NB4 (cell line): ENCODE measurements at places on chromosomes 3 and 15.

GRCh38 chr15:62520887-62521286, 355.8 kb upstream of the C2CD4B start:
- no peak for DNase-seq

- DNase-seq, result peak; percentile 48
These were observed 70.5 kb upstream of the TSEN2 start for GRCh38 chr3:12413721-12414255.

GRCh38 chr15:29470311-29470710, 200.7 kb upstream of the NSMCE3 start:
- DNase-seq, result no peak

GRCh38 chr3:189143321-189143720, 28.4 kb upstream of the TPRG1 start:
- DNase-seq, result no peak

DNA sequence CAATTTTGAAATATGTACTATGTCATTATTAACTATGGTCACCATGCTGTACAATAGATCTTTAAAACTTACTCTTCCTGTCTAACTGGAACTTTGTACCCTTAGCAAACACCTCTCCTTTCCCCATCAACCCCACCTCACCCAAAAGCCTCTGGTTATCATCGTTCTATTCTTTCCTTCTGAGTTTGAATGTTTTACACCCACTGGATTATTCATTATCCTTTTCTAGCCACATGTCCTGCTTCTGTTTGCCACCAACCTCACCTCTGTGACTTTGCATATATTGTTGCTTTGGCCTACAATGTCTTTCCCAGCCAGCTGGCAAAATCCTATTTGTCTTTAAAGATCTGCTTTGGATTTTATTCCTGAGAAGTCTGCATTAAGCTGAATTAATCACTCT, 102.6 kb upstream of the TSPAN3 start:
- no peak for DNase-seq

DNA sequence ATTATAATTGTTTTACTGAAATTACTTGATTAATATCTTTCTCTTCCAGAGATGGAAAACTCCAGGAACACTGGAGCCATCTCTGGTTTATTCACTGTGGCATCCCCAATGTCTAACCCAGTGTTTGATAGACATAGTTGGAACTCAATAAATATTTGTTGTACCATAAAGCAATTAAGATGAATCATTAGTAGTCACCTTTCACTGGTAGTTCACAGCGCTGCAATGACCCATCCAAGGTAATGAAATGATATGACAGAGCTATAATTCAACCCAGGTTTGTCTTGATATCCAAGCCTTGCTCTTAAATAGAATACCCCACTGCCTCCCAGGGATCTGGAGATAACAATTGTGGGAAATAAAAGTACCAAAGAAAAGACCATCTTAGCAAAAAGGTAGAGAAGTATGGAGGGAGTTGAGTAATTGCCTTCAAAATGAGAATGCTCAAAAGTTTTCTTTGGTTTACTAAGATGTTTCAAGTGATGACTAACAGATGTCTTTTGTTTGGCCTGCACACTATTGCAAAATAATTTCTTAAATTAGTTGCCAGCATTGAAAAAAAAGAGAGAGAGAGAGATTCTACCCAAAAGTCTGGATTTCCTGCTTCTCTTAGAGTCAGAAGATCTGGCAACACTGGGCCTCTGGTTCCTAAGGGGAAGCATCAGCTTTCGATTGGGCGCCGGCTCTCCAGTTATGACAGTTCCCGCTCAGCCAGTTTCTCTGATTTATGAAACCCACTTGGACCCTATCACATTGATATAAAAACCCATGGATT, 348.5 kb downstream of the ERC2 start:
- DNase-seq, result peak; percentile 0

DNA sequence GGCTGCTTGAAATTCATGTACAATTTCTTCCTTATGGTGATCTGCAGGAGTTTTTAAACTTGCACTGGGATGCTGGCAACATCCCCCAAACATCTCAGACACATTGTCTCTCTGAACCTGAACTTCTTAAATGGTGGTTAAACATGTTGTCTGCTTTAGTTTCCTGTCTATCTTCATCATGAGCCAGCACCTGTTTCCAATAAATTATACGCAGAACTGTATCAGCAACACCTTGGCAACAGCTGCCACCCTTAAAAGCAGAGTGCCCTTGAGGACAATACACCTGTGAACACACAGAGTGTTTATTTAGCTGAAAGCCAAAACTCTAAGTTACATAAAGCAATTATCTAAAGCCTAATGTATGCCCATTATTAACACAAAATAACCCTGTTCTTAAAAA, 242.9 kb downstream of the WNT5A start:
- no peak for DNase-seq

- no peak for DNase-seq
These were observed at the start of gene TMEM202 for GRCh38 chr15:72397796-72398588. TSS of gene TMEM202 (plus strand) at chr15:72398305. CDS start at chr15:72398327, 22 bp downstream.

- DNase-seq, result no peak
These were observed 45.5 kb downstream of the SUSD5 start for GRCh38 chr3:33173103-33173502.

- no peak for DNase-seq
These were observed 121.6 kb upstream of the VEPH1 start for GRCh38 chr3:157624801-157625200.

DNA sequence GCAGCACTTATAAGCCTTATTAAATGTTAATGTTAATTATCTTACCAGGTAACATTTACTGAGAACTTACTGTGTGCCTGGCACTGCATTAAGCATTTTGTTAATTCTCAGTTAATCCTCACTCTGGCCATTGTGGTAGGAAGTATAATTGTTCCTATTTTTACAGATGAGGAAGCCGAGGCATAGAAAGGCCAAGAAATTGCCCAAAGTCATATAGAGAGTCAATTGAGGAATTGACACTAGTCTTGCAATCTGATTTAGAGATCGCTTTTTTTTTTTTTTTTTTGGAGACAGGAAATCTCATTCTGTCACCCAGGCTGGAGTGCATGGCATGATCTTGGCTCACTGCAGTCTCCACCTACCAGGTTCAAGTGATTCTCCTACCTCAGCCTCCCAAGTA, 132.6 kb upstream of the PROK2 start:
- DNase-seq, result no peak

GRCh38 chr15:85582131-85583079, 202.0 kb downstream of the AKAP13 start:
- DNase-seq, result no peak

GRCh38 chr15:96072821-96073220, 257.7 kb upstream of the NR2F2 start:
- DNase-seq, result no peak

GRCh38 chr3:123326531-123326930, 122.4 kb downstream of the ADCY5 start:
- no peak for DNase-seq

GRCh38 chr3:142213298-142213697, 12.1 kb downstream of the GK5 start:
- DNase-seq, result no peak

GRCh38 chr3:36514171-36514570, 133.9 kb downstream of the STAC start:
- DNase-seq, result no peak
